ENCODE measurements at places on chromosomes 16 and 17.

- no peak for DNase-seq
Observed at GRCh38 chr17:50051082-50051576, 4.8 kb upstream of the ITGA3 start.

GRCh38 chr17:59954856-59955255 is 9.7 kb downstream of the RNFT1 start:
- DNase-seq = no peak

GRCh38 chr16:85903559-85903958 is 4.6 kb downstream of the IRF8 start:
- DNase-seq = no peak

DNA sequence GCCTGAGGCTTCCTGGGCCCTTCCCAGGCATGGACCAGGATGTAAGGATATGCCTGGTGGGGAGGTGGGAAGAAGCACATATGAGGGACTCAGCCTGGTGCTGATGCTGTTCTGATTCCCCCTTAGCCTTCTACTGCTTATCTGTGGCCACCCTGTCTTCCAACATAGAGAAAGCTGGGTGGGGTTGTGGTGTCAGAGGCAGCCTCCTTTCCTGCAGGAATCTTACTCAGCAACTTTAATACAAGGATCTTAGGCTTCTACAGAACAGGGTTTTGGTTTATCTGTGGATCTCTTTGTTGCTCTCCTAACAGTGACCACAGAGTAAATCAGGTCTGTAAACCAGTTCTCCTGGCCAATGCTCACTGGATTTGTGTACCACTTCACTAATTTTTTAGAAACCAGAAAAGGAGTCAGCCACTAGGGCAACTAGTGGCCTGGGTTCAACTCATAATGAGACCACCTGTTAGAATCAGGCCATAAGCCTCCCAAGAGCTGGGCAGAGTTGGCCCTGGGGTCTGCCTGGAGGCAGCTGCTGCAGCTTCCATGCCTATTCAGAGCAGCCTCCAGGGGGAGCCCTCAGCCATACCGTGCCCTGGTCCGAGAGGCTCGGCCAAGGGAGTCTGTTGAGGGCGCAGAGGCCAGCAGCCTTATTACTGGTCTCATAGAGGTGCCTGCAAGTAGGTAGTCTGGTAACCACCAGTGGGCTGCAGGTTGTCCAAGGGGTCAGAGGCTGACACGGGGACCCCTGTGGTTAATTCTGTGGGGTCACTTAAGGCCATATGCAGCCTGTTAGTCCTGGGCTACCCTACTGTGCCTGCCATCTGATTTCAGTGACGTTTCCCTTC is 7.1 kb downstream of the HAS3 start:
- DNase-seq = no peak

- DNase-seq = no peak
Observed at GRCh38 chr16:35741546-35741945, 2282.1 kb downstream of the TP53TG3F start.

DNA sequence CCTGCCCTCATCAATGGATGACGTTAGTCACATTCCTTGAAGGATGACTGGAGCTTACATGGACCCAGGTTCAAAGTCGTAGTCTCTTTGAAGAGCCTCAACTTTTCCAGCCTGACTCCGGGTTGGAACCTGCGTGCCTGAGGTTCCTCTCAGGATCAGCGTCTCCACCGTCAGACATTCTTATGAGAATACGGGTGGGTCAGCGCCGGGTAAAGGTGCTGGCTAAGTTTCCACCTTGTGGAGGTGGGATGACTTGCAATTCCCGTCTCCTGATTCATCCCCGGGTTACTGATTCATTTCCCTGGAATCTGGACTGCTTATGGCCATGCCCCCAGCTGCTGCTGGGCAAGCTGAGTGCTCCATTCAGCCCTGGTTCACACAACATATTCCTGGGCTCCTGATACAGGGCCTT is 38.9 kb upstream of the CMIP start:
- DNase-seq = no peak

All from NCI-H526 treated with DMSO at 0.1 percent for 48 hours (cell line).